Left lobe of liver (tissue), 2 donors: ENCODE measurements at places on chromosomes 3 and 15.

GRCh38 chr3:49346797-49347251 lies 7.0 kb upstream of the USP4 start:
- DNase-seq = no peak

DNA sequence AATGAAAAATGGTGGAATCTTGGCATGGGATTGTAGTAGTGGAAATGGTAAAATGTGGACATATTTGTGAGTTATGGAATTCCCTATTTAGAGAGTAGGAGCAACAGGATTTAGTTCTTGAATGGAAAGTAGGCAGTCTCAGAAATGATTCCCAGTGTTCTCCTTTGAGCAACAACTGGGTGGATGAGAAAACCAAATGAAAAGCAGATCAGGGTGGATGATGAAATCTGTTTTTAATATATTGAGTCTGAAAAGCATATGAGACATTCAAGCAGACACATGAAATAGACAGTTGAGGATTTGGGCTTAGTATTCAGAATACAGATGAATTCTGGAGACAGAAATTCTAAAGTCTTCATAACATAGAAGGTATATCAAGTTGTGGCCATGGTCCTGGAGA lies 451.3 kb downstream of the LPP start:
- no peak for DNase-seq

- DNase-seq = no peak
These were observed 78.8 kb downstream of the SOX2 start for GRCh38 chr3:181790561-181790960.

GRCh38 chr3:24129549-24129948 lies 184.5 kb downstream of the NR1D2 start:
- no peak for DNase-seq

DNA sequence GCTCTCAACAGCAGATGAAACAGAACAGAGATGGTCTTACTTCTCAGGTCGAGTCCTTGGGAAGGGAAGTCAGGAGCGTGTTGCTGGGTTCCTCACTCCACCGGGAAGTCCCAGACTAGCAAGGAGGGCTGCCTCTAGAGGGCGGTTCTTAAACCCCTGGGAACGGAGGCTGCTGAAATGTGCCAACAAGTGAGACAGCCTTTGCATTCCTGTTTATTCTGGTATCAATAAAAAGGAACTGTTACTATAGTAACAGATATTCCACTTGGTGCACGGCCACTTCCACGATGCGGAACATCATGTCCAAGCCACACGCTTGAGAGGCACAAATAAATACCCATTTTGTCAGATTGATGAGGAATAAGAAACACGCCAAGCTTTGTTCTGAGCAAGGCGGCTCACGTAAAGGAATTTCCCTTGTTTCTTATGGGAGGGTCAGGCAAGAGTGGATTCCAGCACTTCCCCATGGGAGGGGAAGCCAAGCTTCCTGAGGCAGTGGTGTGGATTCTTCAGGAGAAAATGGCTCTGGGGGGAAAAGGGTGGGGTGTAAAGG lies at the start of gene FAM107A:
FAM107A (minus strand) TSS at position 123 of the 553 bp plus-strand sequence. CDS start 7,531 bp downstream, outside the sequence.
- DNase-seq = no peak

- DNase-seq = no peak
These were observed 25.0 kb downstream of the DPH3 start for GRCh38 chr3:16239780-16240179.

- no peak for DNase-seq
These were observed 78.2 kb downstream of the BCHE start for GRCh38 chr3:165759041-165759440.

GRCh38 chr3:191263365-191263764 lies 64.3 kb downstream of the OSTN start:
- no peak for DNase-seq

DNA sequence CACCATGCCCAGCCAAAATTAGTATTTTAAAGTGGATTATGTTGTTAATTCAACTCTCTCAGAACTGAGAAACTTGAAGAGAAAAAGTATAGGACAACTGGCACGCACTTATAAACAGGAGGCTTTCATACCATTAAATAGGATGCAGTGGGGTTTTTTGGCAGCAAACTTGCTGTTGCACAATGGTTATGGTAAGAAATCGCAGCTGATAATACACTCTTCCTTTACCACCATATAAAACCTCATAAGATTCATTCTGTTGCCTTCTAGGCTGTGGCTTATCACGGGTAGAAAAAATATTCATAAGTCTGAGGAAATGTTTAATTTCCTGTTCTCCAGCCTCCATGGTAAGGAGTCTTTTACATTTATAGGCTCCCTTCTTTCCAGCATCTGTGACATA lies 95.3 kb downstream of the TMCO5A start:
- DNase-seq = no peak

DNA sequence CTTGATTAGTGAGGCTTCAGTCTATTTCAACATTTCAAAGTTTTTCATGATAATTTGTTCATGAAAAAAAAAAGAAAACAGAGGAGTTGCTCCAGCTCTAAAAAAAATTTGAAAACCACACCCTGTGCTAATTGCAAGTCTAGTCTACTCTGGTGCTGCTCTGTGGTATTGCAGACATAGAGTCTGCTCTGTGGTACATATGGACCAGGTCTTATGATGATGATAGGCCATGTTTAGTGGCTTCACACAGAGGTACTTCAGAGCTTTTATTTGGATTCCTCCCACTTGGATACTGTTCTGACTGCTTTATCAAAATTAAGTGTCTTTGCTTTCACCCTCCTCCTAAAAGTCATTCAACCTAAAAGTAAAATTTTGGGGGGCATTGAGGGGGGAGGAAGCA lies 160.8 kb downstream of the ALCAM start:
- no peak for DNase-seq

- DNase-seq = no peak
These were observed at the start of gene UNC13C for GRCh38 chr15:53978253-53978906. Gene UNC13C, plus strand, starts transcription at chr15:53978441. Its CDS starts 34,463 bp downstream, at chr15:54012904.

DNA sequence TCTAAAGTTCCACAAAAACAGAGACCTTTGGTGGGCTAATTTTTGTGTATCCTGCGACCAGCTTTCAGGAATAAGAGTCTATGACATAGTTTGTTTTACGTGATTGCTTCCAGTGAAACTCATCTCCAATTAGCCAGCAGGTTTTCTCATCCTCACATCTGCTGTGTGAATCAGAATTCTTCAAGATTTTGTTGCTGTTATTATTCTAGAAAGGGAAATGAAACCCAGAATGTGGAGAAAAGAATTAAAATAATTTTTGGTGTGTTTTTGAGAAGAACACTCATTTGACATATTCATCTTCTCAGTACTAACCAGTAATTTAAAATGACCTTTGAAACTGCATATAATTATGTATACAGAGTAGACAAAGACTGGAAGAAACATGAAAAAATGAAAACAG lies 175.9 kb downstream of the USP13 start:
- DNase-seq = no peak

GRCh38 chr15:68816795-68817303 lies 3.8 kb downstream of the ANP32A start:
- DNase-seq = peak; percentile 67

DNA sequence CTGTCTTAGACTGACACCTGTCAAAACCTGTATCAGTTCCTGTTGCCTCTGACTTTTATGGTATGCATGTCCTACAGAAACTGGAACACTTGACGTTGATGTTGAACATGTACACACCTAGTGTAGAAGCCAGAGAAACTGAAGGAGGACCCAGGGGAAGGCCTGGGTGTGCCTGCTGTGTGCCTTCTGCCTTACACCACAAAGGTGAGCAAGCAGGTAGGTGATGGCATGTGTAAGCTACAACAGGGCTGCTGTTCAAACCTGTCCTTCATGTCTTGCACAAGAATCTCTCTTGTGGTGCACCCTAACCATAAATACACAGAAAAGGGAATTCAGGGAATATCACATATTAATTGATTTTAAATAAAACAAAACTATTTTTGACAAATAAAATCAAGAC lies 13.6 kb upstream of the AQP9 start:
- no peak for DNase-seq

DNA sequence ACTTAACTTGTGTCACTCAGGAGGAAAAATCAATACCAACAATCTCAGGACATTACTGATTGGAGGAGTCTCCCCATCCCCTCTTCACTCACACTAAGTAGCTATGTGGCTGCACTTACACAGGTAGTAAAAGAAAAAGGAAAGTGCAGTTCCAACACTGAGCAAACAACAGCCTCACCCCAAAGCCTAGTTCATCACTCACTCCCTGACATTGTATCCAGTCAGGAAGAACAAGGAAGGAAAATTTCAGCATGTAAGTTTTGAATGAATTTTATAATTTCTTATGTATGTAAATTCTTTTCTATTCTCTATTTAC lies 273.4 kb downstream of the IGSF11 start:
- no peak for DNase-seq

GRCh38 chr3:187744169-187745151 lies 808 bp downstream of the BCL6 start:
- DNase-seq = peak; percentile 62

DNA sequence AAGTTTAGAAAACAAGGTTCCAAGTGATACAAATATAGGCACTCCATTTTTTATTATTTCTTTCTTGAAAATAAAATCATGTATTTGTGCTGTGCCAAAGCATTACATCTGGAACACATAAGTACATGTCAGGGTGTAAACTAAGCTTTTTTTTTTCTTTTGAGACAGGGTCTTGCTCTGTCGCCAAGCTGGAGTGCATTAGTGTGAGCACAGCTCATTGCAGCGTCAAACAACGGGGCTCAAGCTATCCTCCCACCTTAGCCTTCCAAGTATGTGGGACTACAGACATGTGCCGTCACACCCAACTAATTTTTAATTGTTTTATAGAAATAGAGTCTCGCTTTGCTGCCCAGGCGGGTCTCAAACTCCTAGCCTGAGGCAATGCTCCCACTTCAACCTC lies 9.0 kb downstream of the SPATA12 start:
- DNase-seq = no peak

GRCh38 chr3:94311651-94312050 lies 248.8 kb downstream of the NSUN3 start:
- DNase-seq = no peak

DNA sequence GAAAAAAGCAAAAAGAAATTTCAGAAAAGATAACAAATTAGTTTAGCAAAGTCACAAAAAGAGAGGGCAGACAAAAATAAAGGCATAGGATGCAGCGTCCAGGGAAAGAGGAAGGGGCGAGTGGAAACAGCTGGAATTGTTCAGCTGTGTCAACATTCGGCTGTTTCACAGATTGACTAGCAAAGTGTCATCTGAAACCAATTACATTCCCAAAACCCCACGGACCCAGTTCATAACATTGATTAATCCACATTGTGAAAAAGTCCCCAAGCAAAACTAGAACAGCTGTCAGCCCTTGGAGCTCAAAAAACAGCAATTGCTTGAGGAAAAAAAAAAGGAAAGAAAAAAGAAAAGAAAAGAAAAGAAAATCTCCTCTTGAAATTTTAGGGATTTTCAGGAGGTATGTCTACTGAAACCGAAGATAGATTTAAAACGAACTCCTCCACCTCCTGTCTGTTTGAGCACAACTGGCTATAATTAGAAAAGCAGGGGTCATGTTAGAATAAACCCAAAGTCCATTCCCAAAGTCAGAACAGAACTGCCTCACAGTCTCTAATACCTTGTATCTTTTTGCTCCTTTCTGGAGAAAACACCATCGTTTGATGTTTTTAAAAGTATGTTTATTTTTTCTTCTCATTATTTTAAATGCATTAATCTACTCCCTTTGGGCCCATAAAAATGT lies 159.6 kb downstream of the RORA start:
- no peak for DNase-seq

- DNase-seq = no peak
These were observed 82.2 kb upstream of the CTDSPL start for GRCh38 chr3:37779289-37780152.

- DNase-seq = no peak
These were observed 796.6 kb upstream of the GBE1 start for GRCh38 chr3:82558081-82558480.

DNA sequence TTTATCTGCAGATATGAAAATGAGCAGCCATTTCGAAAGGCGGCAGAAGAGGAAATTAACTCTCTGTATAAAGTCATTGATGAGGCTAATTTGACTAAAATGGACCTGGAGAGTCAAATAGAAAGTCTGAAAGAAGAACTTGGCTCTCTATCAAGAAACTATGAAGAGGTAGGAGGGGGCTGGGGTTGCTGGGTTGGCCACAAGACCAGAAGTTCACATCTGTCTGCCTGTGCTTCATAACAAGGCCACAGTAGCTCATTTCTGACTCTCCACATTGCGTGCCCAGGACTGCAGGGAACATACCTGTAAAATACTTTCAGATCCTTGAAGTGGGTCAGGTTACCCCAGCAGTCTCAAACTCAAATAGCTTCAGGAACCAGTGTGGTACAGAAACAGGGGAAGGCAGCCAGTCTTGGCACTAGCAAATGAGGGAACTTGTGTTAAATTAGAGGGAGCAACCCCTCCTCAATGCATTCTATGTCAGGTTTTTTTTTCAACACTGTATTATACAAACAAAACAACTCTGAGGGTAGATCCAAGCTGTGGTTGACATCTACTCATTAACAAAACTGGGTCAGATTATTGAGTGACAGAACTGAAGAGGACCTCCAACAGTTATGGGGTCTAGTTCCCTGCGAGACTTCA lies 48.7 kb downstream of the BFSP2 start:
- DNase-seq = no peak

GRCh38 chr3:8470801-8471200 lies 30.8 kb upstream of the LMCD1 start:
- no peak for DNase-seq

DNA sequence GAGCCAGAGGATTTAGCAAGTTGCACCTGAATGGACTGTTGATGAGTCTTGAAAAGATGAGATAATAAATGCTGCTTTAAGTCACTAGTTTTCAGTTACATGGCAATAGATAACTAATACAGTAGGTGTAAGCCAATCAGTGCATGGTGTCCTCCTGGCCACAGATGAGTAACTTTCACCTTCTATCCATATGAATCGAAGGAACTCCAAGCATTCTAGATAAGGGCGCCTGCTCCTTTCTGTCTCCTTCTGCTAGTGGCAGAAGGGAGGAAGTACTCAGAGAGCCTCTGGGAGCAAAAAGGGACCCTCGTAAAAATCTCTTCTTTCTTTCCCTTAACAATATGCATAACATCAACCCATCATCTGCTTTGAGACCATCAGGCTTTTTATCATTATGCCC lies 37.3 kb downstream of the TM6SF1 start:
- DNase-seq = no peak

DNA sequence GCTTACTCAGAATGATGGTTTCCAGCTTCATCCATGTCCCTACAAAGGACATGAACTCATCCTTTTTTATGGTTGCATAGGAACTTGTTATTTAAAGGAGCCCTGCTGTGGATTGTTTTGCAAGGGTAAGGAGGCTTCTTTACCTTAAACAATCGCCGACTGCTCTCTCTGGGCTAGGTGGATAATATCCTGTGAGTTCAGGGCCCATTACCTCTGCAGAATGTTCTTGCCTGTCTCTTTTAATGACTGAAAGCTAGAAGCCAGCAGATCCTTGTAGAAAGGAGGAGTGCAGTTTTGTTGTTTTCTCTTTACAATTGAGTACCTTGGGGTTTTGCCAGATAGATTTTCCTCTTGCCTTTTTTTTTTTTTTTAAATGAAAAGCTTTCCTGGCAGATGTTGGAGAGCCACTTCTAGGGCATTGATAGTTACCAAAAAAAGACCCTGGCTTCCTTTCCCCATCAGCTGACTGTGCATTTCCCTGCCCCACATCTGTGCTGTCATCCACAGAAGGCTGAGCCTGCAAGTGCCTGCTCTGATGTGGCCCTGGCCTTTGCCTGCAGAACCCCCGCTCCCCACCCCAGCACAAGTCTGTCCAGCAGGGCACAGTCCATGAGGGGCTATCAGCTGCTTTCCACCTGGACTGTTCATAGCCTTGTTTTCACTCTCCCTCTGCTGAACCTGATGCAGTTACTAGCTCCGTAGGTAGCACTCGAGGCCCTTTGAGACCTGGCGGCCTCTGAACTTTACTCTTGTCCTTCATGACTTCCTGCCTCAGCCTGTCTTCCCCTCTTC lies 113.1 kb downstream of the CHCHD6 start:
- no peak for DNase-seq
